ENCODE measurements at places on chromosomes 12 and 14. TPM values are rescaled to one million over a fixed set of nuclear protein-coding genes. Genes with fewer than 3 reads are reported as not detected.

KCTD10 gene
- 72.1 TPM for total RNA-seq

FAM186B gene
- 0.85 TPM for total RNA-seq

GLIPR1L2 gene
- 1.1 TPM for total RNA-seq

AKAP6 gene
- total RNA-seq: 10.5 TPM

RPS6KA5 gene
- total RNA-seq: 9.4 TPM

COX8C gene
- total RNA-seq: not detected

LRRC43 gene
- total RNA-seq: 4.8 TPM

NFE2 gene
- 1.6 TPM for total RNA-seq

TAS2R8 gene
- not detected for total RNA-seq

CLEC6A gene
- not detected for total RNA-seq

TOMM20L gene
- total RNA-seq: not detected

ST8SIA1 gene
- total RNA-seq: 4.7 TPM

NPAS3 gene
- total RNA-seq: 5.0 TPM

ALX1 gene
- total RNA-seq: 1.6 TPM

FAIM2 gene
- total RNA-seq: 5.5 TPM

PNP gene
- 80.7 TPM for total RNA-seq

SLCO1B3 gene
- total RNA-seq: not detected

SMCO3 gene
- total RNA-seq: 0.76 TPM

DAO gene
- 0.41 TPM for total RNA-seq

RPS29 gene
- 1,054 TPM for total RNA-seq

KLHL33 gene
- 0.72 TPM for total RNA-seq

RAD9B gene
- 1.0 TPM for total RNA-seq

LALBA gene
- total RNA-seq: not detected

REP15 gene
- total RNA-seq: 3.2 TPM

ZNF891 gene
- total RNA-seq: 3.1 TPM

SLC17A8 gene
- total RNA-seq: 0.16 TPM

TAS2R20 gene
- total RNA-seq: 4.1 TPM

CISTR gene
- not detected for total RNA-seq

GAS2L3 gene
- total RNA-seq: 12.6 TPM

NOS1 gene
- 6.5 TPM for total RNA-seq

FGD4 gene
- total RNA-seq: 55.5 TPM

MYF6 gene
- not detected for total RNA-seq

SCNN1A gene
- total RNA-seq: 452 TPM

SPTB gene
- 1.7 TPM for total RNA-seq

CMKLR1 gene
- 25.7 TPM for total RNA-seq

CFAP251 gene
- 10.8 TPM for total RNA-seq

GPR84 gene
- 1.7 TPM for total RNA-seq

DAAM1 gene
- 47.8 TPM for total RNA-seq

C12orf54 gene
- total RNA-seq: not detected

SNRPF gene
- 17.7 TPM for total RNA-seq

ZBTB39 gene
- 6.6 TPM for total RNA-seq

KRT3 gene
- total RNA-seq: not detected

OR4E2 gene
- total RNA-seq: not detected

PYM1 gene
- total RNA-seq: 29.0 TPM

NRL gene
- total RNA-seq: 4.9 TPM

PAPLN gene
- total RNA-seq: 132 TPM

DTX3 gene
- total RNA-seq: 34.5 TPM

ITPK1 gene
- total RNA-seq: 92.0 TPM

MTERF2 gene
- 15.0 TPM for total RNA-seq

P2RX2 gene
- 0.19 TPM for total RNA-seq

OVCH1 gene
- total RNA-seq: 0.35 TPM

SLC16A7 gene
- 33.9 TPM for total RNA-seq

BTBD7 gene
- 78.2 TPM for total RNA-seq

GRIN2B gene
- total RNA-seq: 0.63 TPM

TUNAR gene
- 0.82 TPM for total RNA-seq

All from kidney (tissue), 22 donors.